ENCODE measurements at places on chromosomes 6 and 20. TPM values are rescaled to one million over a fixed set of nuclear protein-coding genes. Genes with fewer than 3 reads are reported as not detected.

Gene CRIP3
- 0.29 TPM for total RNA-seq

Gene SYCP2
- 1.8 TPM for total RNA-seq

Gene C20orf141
- total RNA-seq = not detected

Gene APOBEC2
- total RNA-seq = not detected

Gene NOX3
- not detected for total RNA-seq

Gene F13A1
- total RNA-seq = not detected

Gene SEC23B
- total RNA-seq = 89.5 TPM

Gene NKAIN4
- not detected for total RNA-seq
